ENCODE measurements at places on chromosomes 1 and 21.

GRCh38 chr1:58515794-58516401 is 30.6 kb downstream of the OMA1 start:
- H3K36me3 ChIP-seq = no peaks in the 10 kb centered on the region
- H3K4me3 ChIP-seq = no peak overlapping the region
- H3K27me3 ChIP-seq = no peaks in the 10 kb centered on the region
- peak; percentile 48 for DNase-seq
- no peaks in the 10 kb centered on the region for H3K4me1 ChIP-seq

GRCh38 chr1:13714851-13715250 is 14.9 kb downstream of the PRDM2 start:
- peaks cover 7% of the 10 kb centered on the region for H3K4me1 ChIP-seq
- H3K27ac ChIP-seq = no peak overlapping the region
- H3K27me3 ChIP-seq = no peaks in the 10 kb centered on the region
- no peaks in the 10 kb centered on the region for H3K36me3 ChIP-seq
- DNase-seq = no peak

GRCh38 chr1:43979261-43979527 is 184 bp downstream of the B4GALT2 start:
- H3K36me3 ChIP-seq = no peaks in the 10 kb centered on the region
- H3K4me3 ChIP-seq = no peak overlapping the region
- no peaks in the 10 kb centered on the region for H3K27me3 ChIP-seq
- peaks cover 18% of the 10 kb centered on the region for H3K4me1 ChIP-seq

DNA sequence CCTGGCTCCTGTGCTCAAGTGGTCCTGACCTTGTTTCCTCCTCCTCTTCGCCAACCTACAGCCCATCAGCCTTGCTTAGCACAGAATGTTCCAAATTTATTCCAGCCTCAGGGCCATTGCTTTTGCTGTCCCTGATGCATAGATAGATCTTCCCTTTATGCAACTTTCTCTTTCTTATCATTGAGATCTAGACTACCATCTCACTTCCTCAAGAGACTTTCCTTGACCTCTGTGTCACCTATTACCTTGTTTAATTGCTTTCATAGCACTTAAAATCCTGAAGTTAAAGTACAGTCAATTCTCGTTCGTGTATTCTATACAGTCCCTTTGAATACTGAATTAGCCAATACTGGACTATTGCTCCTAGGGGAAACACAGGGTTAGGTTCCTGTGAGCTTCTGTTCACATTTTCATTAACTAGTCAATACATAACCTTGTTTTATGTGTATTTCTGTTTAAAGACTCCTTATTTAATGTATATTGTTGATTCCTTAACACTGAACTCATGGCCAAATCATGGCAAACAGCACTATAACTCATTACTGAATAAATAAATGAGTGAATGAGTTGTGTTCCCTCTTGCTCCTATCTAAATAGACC is 26.2 kb upstream of the MCOLN3 start:
- DNase-seq = no peak
- no peak overlapping the region for H3K4me3 ChIP-seq
- no peaks in the 10 kb centered on the region for H3K27me3 ChIP-seq
- H3K36me3 ChIP-seq = no peaks in the 10 kb centered on the region
- H3K4me1 ChIP-seq = no peaks in the 10 kb centered on the region

DNA sequence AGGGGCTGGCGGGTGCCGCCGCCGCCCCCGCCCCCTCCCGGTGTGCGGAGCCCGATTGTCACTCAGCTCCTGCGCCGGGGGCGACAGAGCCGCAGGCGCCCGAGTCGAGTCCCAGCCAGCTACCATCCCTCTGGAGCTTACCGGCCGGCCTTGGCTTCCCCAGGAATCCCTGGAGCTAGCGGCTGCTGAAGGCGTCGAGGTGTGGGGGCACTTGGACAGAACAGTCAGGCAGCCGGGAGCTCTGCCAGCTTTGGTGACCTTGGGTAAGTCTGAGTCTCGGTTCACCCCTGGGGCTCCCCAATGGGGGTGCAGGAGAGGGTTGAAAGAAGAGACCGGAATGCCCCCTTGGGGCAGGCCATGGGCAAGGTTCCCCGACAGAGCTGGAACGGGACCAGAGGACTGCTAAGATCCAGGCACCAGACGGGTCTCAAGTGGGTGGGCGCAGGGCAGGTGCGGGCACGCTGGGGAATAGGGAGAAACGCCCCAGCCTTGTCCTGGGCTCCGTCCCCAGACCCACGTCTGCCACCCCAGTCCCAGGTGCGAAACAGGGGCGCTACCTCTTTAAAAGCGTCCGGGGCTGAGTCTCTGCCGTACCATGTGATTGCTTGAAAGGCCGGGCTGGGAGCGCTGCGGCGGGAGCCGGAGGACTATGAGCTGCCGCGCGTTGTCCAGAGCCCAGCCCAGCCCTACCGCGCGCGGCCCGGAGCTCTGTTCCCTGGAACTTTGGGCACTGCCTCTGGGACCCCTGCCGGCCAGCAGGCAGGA is at the start of gene ADORA1:
TSS of gene ADORA1 (plus strand) at position 61 of the 765 bp plus-strand sequence. CDS start 1,116 bp downstream, outside the sequence.
- peak within 1 kb of the TSS; percentile 35 for H3K4me3 ChIP-seq
- no peak within 1 kb of the TSS for H3K27ac ChIP-seq
- H3K36me3 ChIP-seq = no peaks in the 10 kb centered on the region
- H3K4me1 ChIP-seq = peaks cover 28% of the 10 kb centered on the region

- no peaks in the 10 kb centered on the region for H3K4me1 ChIP-seq
- DNase-seq = no peak
- H3K36me3 ChIP-seq = no peaks in the 10 kb centered on the region
- no peak overlapping the region for H3K27ac ChIP-seq
Measured at GRCh38 chr1:62370594-62370993, 51.4 kb upstream of the KANK4 start.

- peaks cover 7% of the 10 kb centered on the region for H3K27me3 ChIP-seq
- H3K4me1 ChIP-seq = no peaks in the 10 kb centered on the region
- no peak for DNase-seq
- H3K27ac ChIP-seq = no peak overlapping the region
Measured at GRCh38 chr1:55012661-55013060, 13.9 kb downstream of the BSND start.
